ENCODE measurements at places on chromosomes 5 and 9.
A peak's percentile ranks its signal among the peaks of the same experiment; 100 is the strongest.

DNA sequence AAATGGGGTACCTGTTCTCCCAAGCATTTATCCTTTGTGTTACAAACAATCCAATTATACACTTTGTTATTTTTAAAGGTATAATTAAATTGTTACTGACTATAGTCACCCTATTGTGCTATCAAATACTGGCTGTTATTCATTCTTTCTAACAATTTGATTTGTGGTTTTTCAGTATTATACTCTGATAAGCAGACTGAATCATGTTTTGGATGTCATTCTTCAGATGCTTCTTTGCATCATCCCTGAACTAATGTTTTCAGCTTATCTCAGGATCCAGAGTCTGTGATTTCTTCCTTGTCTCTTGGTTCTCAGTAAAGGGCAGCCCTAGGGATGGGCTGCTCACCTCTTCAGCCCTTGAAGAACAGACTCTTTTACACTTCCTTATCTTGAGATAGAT, 177.8 kb upstream of the SGCD start:
- DNase-seq = no peak

DNA sequence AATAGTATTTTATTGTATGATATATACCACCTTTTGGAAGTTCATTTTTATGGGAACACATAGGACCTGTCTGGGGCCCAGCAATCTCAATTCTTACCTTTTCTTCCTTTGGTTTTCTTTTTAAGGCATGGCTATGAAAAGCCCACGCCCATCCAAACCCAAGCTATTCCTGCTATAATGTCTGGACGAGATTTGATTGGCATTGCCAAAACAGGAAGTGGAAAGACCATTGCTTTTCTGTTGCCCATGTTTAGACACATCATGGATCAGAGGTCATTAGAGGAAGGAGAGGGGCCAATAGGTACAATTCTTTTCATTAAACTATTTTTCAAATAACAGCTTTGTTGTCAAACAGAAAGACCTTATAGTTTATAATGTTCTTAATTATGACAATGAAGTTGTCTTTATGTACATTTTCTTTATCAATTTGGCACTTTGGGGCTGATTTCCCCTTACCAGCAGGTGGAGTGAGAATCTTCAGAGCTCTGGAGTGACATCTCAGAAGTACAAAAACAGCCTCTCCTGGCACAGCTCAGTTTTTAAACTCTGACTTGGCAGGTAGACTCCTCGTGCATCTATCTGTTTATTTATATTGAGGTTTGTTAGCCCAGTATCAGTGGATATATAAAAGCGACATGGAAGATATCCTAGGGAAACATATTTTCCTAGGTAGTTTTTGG, 25.8 kb downstream of the DDX46 start:
- DNase-seq = peak; percentile 6

GRCh38 chr9:125400725-125401716, 139.4 kb downstream of the GAPVD1 start:
- DNase-seq = no peak

DNA sequence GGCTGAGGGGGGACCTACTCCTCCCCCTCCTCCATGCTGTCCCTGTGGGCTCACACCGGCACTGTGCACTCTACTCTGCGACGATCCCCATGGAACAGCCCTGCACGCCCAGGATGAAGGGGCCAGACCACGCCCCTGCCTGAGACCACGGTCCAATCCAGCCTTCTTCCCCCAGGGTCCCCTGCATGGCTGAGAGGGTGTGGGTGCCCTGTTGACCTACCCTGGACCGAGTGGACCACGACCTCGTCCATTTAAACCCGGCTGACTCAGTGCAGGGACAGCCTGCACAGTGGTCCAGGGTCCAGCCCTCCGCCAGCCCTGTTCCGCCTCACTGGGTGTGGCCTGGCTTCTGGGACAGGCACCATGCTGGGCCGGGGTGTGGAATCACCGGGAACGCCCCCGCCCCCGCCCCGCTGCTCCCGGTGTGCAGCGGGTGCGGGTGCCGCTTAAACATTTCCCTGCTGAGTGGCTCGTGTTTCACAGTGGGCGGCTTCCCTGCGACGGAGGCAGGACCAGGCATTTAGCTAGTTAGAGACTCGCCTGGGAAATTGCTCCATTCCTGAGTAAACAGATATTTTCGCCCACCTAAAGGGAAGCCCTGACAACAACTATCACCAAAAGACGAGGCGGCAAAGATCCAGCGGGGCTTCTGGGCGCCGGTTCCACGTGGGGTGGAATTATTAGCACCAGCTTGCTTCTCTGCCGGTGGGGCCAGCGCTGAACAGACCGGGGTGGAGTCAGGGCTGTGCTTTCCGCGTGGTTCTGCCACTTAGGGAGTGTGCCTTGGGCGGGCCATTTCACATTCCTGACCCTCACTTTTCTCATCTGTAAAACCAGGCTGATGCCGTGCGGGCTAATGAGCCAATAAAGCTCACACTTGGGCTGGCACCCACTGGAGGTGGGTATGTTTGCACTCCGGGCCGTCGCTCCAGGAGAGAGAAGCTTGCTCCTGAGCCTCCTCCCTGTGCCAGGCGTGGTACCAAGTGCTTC, 22.6 kb downstream of the DBH start:
- no peak for DNase-seq

GRCh38 chr9:111065414-111065813, 27.1 kb upstream of the LPAR1 start:
- DNase-seq = no peak

DNA sequence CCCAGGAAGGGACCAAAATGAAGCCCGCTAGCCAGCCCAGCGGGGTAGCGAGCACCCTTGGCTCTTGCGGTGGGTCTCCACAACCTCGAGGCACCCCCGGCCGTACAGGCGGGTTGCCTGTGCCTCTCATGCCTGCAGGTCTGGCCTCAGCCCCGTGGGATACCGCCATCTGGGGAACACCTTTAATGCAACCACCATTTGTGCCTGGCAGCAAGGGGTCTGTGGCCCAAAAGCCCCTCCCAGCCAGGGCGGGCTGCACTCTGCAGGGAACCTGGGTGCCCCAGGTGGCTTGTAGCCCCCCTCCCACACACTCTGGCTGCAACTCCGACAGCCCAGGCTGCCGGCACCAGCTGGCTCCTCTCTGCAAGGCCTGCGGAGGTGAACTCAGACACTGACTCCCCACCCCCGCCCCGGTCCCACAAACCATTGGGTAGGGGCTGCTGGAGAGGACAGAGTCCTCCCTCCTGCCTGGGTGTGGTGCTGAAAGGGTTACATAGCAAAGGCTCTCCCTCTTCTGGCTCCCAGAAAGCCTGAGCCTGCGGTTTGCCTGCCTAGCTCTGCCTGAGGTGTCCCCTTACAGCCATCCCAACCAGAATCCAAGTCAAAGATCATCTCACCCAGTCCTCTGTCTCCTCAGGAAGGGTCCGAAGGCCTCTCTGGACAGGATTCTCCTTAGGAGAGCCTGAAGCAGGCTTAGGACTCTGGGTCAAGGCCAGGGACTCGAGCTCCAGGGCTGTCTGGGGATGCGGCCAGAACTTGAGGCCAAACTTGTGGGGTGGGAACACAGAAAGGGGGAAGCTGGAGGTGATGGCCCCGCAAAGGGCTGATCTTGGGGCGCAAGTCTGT, 109.4 kb downstream of the PSD2 start:
- no peak for DNase-seq

- DNase-seq = no peak
Observed at GRCh38 chr9:24073007-24073592, 247.1 kb upstream of the ELAVL2 start.

- DNase-seq = no peak
Observed at GRCh38 chr5:135333732-135334515, 65.1 kb downstream of the MACROH2A1 start.

GRCh38 chr5:77709340-77709739, 66.8 kb downstream of the TBCA start:
- DNase-seq = no peak

DNA sequence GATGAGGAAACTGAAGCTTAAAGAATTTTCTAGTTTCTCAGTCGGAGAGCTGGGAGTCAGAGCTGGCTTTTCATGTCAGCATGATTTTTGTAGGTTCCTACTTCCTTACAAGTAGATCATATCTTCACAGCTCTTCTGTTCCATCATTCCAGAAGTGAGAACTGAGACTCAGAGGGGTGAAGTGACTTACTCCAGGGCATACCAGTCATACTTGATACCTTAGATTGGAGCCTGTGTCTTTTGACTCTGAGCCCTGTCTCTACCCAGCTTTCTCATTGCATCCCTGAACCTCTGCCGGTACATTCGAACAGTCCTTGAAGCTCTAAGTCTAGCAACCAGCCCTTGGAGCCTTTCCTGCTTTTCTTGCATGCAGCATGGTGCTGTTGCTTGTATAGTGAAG, 53.3 kb downstream of the MCCC2 start:
- DNase-seq = no peak

DNA sequence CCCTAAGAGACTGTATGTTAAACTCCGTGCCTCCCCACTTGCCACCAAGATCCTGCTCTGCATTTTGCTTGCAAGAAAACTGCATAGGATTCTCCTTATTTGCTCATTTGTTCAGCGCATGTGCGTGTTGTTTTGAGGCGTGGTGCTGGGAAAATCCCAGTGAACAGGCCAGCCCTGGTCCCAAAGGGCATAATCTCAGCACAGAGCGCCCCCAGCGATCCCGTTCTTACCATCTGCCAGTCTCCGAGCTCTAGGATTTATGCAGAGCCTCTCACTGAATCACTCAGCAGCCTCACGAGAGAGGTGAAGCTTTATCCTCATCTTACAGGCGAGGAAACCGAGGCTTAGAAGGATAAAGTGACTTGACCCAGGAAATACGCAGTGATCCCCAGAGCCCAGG, 11.5 kb downstream of the PRRX2 start:
- no peak for DNase-seq

GRCh38 chr9:114746591-114747346, 59.1 kb downstream of the TNFSF15 start:
- DNase-seq = no peak

- no peak for DNase-seq
Observed at GRCh38 chr9:131915181-131915580, 164.5 kb downstream of the MED27 start.

- no peak for DNase-seq
Observed at GRCh38 chr5:14202462-14202861, 59.3 kb downstream of the TRIO start.

DNA sequence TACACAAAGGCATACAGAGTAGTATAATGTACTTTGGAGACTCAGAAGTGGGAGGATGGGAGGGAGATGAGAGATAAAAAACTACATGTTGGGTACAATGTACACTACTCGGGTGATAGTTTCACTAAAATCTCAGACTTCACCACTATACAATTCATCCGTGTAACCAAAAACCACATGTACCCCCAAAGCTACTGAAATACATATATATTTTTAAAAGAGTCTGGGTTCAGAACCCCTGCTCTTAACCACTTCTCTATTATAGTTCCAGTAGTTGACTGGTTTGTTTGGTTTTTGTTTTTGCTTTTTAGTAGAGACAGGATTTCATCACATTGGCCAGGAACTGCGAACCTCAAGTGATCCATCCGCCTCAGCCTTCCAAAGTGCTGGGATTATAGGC, 22.6 kb downstream of the SGTB start:
- peak; percentile 6 for DNase-seq

All from naive B cell (primary cell).